ENCODE measurements at places on chromosomes 2 and 18.

DNA sequence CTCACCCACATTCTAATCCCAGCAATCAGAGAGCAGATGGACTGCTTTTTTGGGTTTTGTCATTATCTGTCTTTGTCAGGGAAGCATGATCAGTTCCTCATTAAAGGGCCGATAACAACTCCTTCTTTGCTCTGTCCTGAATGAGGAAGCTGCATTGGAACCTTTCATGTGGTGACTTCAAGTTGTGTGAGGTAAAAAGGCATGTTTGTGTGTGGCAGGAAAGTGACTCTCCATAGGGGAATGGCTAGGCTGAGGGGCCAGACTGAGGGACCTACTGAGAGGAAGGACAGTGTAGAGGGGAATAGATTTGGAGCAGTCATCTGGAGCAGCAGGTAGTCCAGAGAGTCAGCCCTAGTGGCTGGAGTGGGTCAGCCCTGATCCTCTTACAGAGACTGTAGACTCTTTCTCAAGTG lies 23.6 kb upstream of the LRRTM1 start:
- no peak for DNase-seq

- peak; percentile 14 for DNase-seq
These were observed 12.2 kb downstream of the PLB1 start for GRCh38 chr2:28507796-28508764.

DNA sequence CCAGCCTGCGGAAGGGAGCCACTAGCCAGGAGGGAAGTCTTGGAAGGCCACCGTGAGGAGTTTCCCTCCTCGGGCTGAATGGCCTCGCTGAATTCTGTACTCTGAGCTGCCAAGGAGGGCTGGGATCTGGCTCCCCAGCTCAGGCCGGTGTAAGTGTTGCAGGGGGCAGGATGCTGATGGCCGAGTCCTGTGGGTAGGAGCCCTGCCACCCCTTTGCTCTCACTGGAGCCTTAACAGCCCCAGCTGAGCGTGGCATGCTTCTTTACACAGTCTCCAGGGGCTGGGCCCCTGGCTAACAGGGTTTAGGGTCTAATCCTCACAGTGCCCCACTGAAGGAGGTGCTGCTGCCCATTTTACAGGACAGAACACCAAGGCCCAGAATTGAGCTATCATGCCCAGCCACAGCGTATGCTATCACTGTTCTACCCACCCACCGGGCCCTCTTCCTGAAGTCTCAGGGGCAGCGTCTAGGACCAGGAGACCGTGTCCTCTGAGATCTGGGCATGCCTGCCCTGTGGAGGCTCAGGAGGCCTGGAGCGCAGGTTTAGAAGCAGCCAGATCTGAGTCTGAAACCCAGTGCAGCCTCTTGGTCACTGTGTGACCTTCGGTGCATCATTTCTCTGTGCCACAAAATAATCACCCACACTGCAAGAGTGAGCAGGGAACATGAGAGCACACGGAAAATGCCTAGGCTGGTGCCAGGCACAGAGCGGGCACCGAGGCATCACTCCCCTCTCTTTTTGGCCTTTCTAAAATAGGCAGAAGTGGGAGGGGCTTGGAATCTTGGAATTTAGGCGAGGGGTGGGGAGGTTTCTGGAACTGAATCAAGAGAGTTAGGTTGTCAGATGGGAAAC lies 42.9 kb downstream of the TMEM37 start:
- DNase-seq, result no peak

DNA sequence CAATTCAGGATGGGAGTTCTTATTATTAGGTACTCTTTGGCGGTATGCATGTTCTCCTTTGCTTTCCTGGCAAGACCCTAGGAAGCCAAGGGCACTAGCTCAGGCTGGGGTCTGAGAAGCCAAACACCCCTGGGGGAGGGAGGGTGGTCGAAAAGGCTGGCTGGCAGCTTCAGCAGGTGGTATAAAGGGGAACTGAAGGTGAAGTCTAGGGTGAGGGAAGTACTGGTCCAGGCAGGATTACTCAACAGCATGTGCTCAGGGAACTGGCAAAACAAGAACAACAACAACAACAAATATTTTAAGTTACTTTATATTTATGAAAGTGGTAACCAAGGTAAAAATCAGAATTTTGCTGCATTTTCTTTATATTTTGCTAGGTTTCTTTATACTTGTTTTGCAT lies 40.7 kb upstream of the PCBP1 start:
- no peak for DNase-seq

- no peak for DNase-seq
These were observed 144.9 kb downstream of the L3MBTL4 start for GRCh38 chr18:6269660-6270332.

DNA sequence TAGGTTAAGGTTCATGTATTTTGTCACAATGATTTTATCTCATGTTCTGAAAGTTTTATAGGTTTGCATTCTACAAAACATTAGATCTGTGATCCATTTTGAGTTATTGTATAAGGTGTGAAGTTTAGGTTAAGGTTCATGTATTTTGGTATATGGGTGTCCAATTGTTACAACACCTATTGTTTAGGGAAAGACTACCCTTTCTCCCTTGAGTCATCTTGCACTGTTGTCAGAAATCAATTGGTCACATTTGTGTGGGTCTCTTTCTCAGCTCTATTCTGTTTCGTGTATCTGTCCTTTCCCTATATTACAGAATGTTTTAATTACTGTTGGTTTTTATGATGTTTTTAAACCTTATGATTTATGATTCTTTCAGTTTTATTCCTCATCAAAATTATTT lies 192.3 kb downstream of the MCFD2 start:
- DNase-seq, result no peak

DNA sequence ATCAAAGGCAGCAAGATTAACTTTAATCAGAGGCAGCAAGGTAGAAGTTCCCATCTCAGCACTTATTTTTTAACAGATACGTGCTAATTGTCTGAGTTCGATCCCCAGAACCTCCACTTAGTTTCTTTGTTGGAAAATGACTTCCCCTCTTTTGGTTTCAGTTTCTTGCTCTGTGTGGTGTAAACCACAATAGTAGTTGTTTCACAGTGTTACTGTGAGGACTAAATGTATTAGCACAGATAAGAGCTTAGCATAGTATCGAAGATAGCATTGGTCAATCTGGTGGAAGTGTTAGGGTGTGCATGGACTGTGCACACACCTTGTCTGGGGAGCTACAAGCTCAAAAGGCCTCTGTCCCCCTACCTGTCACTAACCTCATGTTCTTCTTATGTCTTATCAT lies 988.3 kb upstream of the GYPC start:
- no peak for DNase-seq

DNA sequence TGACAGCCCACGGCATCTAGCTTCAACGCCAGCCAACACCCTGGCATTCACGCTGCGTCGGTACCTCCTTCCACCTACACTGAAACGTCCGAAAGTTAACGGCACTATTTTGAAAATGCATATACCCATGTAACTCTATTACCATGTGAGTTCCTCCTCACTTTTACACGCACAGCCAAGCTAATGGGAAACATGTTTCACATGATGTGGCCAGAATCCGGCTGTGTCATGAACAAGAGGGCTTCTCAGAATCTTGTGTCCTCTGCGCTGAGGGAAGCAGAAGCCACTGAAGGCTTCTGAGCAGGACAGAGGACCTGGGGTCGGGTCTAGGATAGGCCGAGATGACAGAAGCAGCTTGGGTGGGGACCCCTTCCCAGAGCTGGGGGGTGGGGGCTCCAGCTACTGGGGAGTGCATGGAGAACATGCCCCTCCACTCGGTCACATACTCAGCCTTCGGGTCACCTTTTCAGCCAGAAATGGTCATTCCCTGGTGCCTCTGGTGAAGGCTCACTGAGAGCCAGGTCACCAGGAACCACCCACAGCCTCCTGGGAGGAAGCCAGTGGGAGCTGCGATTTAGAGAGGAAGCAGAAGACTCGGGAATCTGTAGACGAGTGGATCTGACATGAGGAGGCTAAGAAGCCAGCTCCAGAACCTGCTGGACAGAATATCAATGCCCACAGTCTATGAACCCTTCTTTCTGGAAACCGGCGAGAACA lies 41.5 kb downstream of the HDAC4 start:
- no peak for DNase-seq

DNA sequence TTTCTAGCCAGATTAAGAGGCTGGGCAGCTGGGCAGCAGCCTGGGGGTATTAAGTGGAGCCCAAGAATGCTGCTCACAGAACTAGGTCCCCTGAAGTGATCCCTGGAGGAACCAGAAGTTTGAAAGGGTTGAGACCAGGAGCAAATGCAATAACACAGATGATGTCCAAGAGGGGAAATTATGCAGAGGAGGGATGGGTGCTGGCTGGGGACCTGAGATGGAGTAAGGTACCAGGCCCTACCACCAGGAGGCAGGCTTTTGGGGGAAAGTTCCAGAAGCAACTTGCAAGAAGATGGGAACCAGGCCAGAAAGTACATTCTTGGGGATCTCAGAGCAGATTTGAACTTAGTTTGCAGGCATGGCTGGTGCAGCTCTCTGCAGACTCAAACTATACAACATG lies 175.1 kb downstream of the NCK2 start:
- DNase-seq, result peak; percentile 29

DNA sequence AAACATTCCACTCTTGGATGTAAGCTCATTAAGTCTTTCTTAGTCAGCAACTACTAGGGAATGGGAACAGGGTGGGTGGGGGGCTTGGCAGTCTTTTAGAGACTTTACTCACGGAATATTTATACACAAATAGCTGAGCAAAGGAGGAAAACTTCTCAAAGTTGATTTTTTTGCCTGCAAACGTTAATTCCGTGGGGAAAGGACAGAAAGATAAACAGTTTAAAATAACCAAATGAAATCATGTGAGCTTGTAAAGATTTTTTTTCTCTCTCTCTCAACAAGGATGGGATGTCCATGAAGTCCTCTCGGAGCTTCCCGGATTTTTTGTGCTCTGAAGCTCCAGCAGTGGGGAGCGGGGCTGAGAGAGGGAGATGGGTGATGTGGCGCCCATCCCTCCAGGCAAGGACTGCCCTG lies 32.2 kb upstream of the MAT2A start:
- DNase-seq, result no peak

DNA sequence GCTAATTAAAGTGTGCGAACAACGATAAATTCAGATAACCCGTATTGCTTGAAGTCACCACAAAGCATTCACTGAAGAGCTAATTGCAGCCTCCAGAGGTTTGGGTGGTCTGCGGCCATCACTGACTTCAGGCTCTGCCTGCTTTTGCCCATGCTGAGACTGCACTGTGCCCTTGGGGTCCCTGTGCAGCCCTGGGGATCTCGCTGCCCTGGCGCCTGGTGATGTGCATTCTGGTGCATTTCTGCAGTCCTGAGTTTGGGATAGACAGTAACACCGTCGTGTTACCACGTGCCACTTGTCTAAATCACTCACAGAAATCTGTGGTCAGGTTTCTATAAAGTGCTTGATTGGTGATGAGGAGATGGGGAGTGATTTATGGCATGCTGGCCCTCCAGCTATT lies 27.6 kb downstream of the LDLRAD4 start:
- no peak for DNase-seq

DNA sequence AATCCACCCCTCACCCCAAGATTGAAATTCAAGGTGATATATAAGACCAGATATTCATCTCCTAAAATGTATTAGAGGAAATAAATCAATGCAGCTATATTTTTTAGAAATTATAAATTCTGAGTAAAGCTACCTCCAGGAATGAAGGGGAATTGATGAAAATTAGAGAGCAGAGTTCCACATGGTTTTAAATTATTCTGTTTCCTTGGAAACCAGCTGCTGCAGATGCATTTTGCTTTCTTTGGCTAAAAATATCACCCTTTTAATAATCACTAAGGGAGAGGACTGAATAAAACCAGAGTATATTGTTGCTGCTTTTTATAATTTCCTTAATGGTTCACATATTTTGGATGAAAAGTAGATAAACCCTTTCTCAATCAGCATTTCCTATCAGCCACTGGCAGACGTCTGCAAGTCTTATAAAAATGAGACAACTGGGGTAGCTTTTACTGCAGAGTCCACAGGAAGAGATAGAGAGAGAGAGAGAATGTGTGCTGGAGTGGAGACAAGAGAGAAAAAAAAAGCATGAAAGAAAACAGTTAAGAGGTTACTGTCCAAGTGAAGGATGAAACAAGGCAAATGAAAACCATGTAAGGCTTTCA lies 2.0 kb downstream of the CSRNP3 start:
- DNase-seq, result no peak

- DNase-seq, result no peak
These were observed 45.6 kb downstream of the MTCL1 start for GRCh38 chr18:8750954-8751415.

DNA sequence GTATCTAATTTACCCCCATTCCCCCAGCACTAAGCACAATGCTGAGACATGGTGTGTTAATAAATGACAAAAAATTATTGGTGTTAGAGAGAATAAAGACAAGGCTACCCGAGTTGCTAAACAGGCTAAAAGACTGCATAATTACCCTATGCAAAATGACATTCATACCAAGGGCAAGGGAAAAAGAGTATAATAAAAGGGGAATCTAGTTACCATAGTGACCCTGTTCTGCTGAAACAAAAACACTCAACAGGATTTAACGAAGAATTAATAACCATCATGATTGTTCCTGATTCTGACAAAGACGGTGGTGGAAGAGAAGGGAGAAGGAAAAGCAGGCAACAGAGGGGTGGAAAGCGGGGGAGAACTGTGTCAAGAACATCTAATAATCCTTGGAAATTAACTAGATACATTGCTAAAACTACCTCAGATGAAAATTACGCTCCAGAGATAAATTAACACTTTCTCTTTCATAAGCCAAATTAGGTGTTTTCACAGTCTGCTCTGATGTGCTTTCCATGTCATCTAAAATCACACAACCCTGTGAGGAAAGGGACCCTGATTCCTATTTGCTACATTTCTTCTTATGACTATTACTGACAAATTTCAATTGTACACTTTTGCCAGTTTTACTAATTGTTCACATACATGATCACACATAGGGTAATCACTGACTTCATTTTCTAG lies 25.5 kb downstream of the TTR start:
- no peak for DNase-seq

DNA sequence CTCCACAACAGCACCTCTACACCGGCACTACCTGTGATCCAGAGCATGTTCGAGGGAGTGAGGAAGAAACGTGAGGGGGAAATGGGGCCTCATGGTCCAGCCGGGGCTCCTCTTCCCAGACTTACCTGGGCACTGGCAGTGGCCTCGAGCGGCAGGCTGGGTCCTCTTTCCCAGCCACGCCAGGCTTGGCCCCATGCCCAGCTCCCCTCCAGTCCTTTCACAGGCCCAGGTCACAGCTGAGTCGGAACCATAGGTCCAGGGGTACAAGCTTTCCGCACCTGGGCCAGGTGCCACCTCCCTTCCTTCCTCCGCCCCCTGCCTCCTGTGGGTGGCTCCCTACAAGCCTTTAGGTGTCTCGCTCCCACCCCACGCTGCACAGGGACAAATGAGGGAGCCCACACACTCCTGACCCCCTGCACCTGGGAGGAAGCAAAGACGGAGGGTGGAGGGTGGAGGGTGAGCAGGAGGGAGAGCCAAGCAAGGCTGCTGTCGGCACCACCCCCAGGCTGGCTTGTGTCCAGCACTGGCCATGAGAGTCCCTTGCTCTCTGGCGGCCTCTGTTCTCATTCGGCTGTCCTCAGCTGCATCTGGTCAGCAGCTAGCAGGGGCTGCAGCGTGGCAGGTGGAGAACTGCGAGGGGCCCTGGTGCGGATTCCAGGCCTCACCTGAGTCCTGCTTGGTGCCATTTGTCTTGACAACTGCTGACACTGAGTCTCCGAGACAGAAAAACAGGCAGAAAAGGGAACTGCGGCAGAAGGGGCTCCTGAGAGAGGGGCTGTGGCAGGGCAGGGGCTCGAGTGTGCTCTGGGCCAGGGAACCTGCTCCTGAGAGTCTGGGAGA lies 26.8 kb downstream of the ADRA2B start:
- DNase-seq, result no peak

All from stimulated activated CD4-positive, alpha-beta T cell treated with anti-CD3 and anti-CD28 coated beads, TNF-alpha, amount 100 ng/mL, for 48 hours (primary cell).